ENCODE measurements at places on chromosomes 7 and 10. TPM values are rescaled to one million over a fixed set of nuclear protein-coding genes. Genes with fewer than 3 reads are reported as not detected.

Gene CHST3
- polyA plus RNA-seq, result 14.2 TPM

DNA sequence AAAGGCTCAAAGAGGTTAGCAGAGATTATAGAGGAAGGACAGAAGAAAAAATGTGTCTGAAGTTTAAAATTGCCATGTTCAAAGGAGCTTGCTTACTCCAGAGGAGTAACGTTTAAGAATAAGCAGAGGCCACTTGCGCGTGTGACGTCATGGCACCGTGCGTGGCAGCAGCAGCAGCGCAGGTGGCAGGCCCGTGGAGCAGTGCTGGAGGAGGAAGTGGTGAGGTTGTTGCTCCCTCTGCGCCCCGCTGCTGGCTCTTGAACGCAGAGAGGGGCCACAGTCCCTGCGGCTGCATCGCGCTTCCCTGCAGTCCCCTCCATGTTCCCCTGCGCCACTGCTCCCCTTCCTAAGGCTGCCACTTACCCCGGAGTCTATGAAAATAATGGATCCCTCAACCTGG is 37.5 kb downstream of the GDI2 start:
- DNase-seq, result no peak

DNA sequence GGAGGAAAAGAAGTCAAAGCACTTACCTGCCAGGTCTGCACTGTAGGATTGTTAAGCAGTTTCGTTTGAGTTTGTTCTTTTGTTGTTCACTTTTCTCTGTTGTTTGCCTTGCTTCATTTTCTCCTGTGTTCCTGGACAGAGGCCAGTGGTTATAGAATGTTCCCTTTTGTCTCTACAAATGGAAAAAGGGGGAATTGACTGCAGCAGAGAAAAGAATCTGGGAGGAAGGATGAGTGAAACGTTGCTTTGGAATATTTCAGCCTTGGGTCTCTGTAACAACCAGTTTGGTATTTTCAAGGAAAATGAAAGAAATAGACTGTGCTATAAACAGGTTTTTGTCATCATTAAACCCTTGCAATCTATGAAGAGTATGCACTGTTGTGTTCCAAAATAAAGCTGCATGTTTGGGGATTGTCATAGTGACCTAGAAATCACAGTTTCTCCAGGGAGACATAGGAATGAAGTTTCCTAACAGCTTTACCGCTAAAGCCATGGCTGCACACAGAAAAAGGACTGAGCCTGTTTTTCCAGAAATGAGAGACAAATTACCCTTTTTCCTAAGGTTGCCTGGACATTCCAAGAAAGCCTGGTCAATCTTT is 60.8 kb upstream of the HABP2 start:
- DNase-seq, result peak; percentile 76

GRCh38 chr10:102347236-102347828 is 48.2 kb upstream of the NFKB2 start:
- no peak for DNase-seq

DNA sequence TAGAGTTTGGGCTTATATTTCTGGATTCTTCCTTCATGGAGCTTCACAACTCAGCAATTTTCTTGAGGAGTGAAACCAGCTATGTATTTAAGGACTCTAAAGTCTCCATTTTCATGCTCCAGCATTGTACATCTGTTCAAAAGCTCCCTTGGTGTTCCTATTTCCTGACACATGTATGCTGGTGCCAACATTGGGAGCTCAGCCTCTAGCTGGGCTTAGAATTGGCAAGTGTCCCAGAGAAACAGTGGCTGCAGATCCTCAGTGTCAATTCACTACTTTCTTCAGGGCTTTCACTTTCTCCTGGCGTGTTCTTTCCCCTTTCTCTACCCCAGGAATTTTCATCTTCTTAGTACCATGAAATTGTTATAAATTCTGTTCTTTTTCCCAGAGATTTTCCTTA is 103.1 kb downstream of the ZNF467 start:
- peak; percentile 54 for DNase-seq

DNA sequence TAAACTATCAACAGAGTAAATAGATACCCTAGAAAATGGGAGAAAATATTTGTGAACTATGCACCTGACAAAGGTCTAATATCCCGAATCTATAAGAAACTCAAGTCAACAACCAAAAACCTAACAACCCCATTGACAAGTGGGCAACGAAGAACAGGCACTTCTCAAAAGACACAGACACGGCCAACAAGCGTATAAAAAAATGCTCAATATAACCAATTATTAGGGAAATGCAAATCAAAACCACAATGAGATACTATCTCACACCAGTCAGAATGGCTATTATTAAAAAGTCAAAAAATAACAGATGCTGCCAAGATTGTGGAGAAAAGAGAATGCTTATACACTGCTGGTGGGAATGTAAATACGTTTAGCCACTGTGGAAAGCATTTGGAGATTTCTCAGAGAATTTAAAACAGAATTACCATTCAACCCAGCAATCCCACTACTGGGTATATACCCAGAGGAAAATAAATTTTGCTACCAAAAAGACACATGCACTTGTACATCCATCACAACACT is 63.2 kb upstream of the CAV2 start:
- DNase-seq, result no peak

Gene ZMIZ2
- 23.9 TPM for polyA plus RNA-seq

DNA sequence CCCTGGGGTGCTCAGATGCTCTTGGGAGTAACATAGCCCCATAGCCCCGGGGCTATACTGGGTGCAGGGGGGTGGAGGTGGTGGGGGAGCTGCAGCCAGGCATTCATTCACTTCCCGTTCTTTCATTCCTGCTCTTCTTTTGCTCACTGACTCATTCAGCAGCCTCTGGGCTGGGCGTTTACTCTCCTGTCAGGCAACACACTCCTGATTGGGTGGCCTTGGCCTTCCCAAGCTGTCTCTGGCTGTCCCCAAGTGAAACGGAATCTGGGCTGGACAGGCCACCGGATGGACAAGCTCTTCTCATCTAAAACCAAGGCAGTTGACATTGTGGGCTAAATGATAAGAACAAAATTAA is 34.6 kb downstream of the CHST3 start:
- DNase-seq, result peak; percentile 83

Gene DRGX
- polyA plus RNA-seq, result not detected

DNA sequence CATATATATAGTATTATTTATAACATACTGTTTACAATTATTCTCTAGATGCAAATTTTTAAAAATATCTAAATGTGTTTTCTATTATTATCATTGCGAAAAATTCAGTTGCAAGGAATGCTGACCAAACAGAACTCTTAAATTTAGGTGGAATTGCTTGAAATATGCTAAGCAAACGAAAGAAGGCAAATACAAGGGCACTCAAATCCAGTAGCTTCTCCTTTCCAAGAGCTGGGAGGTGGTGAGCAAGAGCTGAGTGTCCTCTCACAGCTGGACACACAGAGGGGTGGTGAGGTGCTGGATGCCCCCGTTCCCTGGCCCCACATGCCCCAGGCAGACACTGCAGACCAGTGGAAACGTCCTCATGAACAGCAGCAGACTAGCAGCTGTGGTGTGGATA is 166.0 kb downstream of the TAX1BP1 start:
- DNase-seq, result no peak

DNA sequence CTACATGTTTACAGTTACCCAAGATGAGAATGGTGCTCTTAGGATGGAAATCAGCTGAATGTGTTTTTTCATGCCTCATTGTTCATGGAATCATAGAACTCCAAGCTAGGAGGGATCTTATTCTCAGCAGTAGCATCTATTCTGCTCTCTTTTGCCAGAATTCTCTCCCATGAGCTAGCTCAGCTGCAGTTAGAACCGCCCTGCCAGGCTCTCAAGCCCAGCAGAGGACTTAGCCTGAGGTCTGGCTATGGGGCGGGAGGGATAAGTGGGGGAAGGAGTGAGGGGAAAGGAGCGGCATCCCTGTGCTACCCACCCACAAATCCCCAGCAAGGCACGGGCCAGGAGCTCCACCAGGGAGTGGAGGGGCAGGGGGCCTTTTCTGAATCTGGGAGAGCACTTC is 120.7 kb upstream of the PLXNA4 start:
- peak; percentile 74 for DNase-seq

Gene FGL2
- polyA plus RNA-seq, result 38.4 TPM

GRCh38 chr10:93980486-93980885 is 13.2 kb upstream of the PLCE1 start:
- DNase-seq, result no peak

Gene CTBP2
- polyA plus RNA-seq, result 37.3 TPM

GRCh38 chr10:6746782-6747181 is 166.7 kb upstream of the PRKCQ start:
- DNase-seq, result no peak

- no peak for DNase-seq
Measured at GRCh38 chr10:25869067-25869591, 64.9 kb upstream of the MYO3A start.

DNA sequence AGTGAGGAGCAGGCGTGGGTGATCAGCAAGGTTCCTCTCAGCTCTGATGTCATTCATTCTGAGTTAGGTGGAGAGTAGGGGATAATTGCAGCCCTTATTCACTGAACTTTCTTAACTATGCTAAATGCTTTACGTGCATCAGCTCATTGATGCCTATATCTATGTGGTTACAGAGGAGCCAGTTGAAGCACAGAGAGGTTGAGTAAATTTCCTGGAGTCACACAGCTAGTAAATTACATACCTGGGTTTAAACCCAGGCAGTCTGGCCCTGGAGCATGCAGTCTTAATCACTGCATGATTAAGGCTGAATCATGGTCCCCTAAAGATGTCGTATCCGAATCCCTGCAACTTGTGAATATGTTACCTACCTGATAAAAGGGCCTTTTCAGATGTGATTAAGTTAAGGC is 99.6 kb downstream of the GRK5 start:
- DNase-seq, result no peak

DNA sequence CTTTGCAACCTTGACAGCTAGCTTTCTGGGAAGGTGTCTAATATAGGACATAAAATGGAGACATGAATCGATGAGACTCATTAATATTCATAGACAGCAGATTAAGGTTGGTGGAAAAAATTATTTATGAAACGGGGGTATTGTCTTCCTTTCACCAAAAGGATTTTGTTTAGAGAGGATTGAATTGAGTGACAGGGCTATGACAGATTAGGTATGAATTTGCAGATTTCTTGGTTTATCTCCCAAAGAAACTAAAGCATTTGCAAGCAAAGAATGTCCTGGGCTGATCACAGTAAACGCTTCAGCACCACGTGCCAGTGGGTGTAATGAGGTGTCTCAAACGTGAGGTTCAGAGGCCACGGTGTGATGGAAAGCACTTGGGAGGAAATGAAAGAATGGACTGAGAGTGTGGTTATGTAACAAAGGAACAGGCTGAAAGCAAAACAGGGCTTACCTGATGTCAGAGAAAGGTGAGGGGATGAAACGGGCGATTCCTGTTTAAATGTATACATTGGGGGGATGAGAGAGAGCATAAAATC is 329.2 kb upstream of the NPVF start:
- no peak for DNase-seq

Gene TACC2
- polyA plus RNA-seq, result 108 TPM

Gene NEUROD6
- polyA plus RNA-seq, result 0.07 TPM

DNA sequence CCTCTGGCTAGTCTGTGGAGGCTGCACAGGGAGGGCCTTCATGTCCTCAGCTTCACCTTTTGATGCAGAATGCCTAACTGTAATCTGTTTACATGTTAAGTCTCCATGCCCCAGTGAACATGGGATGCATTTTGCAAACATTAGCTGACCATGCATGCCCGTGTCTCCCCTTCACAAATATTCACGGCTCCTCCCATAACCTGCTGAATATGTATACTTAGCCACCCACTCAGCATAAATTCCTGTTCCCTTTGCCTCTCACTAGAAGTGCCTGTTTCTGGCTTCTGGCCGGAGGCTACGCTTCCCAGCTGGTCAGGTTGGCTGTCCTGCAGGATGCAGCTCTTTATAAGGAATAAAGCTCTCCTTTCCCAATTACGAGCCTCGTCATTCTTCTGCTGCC is 552.7 kb downstream of the DNAJB6 start:
- DNase-seq, result no peak

DNA sequence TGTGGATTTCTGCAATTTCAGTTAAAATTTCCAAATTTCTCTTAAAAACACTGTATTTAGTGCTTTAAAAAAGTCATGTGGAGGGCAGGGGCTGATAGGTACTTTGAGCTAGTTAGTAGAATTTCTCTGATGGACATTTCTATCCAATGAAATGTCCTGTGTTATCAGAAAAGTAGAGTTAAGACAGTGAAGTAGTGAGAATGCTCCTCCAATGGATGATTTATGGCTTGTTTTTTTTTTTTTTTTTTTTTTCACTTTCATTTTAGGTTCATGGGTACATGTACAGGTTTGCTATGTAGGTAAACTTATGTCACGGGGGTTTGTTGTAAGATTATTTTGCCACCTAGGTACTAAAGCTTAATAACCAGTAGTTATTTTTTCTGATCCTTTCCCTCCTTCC is 55.0 kb downstream of the BTAF1 start:
- no peak for DNase-seq

DNA sequence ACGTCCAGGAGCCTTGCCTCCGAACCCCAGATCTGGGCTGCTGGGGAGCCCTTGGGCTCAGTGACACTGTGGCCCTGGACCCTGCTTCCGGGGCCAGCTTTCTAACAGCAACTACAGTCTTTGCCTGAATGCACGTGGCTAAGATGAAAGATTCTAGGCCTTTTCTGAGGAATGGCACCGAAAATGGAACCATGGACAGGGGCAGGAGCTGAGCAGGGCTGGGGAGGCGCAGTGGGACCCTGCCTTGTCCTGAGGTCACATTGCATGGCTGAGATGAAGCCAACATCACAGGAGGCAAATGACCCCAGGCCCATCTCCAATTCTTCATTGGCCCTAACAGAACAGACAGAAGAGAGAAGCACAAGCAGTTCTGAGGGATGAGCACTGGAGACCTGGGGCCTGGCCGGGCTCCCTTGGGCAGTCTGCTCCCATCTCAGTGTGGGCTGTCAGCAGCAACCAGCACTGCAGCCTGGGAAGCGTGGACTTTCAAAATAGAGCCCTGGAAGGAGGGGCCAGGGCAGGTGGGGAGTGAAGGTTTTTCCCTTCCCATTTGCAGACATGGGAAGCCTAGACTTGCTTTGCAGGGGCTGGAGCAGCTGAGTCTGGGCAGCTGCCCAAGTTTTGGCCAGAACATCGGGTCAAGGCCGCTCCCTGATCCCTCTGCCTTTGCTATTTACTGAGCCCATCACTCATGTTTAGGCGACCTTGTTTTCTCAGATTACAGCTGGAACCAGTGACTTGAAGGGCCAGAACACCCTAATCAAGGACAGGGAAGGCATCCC is 114.4 kb upstream of the TCERG1L start:
- peak; percentile 65 for DNase-seq

Gene GPR146
- 2.5 TPM for polyA plus RNA-seq

GRCh38 chr7:77466450-77466849 is 50.3 kb upstream of the GSAP start:
- no peak for DNase-seq

Gene HTR7
- 0.16 TPM for polyA plus RNA-seq

Data from muscle of back (tissue), 13 donors.